ENCODE measurements at places on chromosomes 16 and 17.

DNA sequence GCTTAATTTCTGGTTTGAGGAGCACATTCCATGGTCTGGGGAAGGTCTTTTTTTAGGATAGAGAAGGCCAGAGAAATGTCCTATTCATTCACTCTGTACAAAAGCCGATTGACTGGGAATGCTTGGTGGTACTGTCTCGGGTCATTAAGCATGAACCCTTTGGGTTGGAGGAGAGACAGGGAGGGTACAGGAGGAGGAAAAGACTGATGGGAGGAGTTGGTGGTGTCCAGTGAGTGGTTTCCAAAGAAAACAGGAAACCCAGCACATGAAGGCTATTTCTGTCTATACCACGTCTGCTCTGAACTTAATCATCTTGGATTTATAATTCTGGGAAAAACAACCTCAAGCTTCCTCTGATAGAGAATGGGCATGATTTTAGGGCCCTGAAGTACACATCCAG is 111.9 kb downstream of the XYLT1 start:
- no peak for DNase-seq

- no peak for DNase-seq
Observed at GRCh38 chr16:69479775-69480174, 55.4 kb downstream of the CYB5B start.

GRCh38 chr16:55494994-55495421 is 13.9 kb upstream of the LPCAT2 start:
- peak; percentile 71 for DNase-seq

GRCh38 chr17:20207262-20207985 is 198.3 kb downstream of the SPECC1 start:
- DNase-seq: no peak

DNA sequence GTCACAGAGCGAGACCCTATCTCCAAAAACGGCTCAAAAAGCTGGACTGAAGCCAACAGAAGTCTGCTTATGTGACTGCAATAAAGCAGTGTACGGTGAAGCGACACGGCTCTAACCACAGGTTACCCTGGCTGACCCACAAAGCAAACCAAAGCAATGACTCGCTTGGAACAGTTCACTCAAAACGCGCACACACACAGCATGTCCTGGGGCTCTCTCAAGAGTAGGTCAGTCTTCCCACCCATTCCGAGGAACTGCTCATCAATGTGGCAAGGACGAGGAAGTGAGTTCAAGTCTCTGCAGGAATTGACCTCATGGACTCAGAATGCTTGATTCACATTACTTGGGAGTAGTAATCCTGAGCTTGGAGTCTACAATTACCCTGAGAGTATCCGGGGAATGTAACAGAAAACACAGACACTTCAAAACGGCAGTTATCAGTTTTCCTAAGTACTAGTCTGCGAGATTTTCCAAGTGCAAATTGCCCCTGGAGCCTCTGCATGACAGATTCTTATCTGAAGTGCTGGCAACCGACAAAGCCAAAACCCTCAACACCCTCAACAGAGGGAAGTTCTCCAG is 25.4 kb downstream of the PELP1 start:
- DNase-seq: no peak

- DNase-seq: peak; percentile 97
Observed at GRCh38 chr16:81831722-81832126, 52.6 kb downstream of the PLCG2 start.

Measured in Kasumi-1 (cell line).